ENCODE measurements at places on chromosomes 1 and 21.

DNA sequence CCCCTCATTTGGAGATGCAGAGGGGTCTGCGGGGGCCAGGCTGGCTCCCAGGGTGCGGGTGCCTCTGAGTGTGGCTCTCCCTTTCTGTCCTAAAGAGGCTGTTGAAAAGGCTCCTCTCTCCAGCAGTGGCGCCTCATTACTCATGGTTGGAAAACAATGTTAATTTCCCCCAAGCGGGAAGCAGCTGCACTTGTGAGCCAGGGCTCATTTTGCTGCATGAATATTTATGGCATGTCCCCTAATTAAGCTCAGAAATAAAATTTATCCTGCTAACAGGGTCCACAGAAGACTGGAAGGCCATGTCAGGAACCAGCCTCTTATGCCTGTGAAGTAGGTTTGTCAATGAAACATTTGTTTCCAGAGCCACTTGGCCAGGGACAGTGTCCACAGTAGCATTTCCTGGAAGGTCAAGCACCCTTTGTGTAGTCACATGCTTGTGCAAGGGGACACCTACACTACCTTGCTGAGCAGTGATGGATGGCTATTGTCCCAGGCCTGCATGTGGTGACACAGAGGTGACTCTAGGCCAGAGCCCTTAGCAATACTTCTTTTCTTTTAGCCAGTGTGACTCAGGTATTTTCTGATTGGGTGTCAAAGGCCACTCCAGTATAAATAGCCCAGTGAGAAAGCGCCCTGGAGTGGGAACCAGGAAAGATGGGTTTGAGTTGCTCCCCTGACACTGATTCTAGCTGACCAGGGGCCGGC lies 259.0 kb downstream of the FOXD2 start:
- DNase-seq, result no peak

GRCh38 chr1:3474421-3474820 lies 20.0 kb downstream of the ARHGEF16 start:
- no peak for DNase-seq

- DNase-seq, result peak; percentile 92
These were observed 24.3 kb downstream of the COL6A2 start for GRCh38 chr21:46122237-46122671.

- DNase-seq, result no peak
These were observed 773 bp downstream of the RABIF start for GRCh38 chr1:202888221-202888530.

DNA sequence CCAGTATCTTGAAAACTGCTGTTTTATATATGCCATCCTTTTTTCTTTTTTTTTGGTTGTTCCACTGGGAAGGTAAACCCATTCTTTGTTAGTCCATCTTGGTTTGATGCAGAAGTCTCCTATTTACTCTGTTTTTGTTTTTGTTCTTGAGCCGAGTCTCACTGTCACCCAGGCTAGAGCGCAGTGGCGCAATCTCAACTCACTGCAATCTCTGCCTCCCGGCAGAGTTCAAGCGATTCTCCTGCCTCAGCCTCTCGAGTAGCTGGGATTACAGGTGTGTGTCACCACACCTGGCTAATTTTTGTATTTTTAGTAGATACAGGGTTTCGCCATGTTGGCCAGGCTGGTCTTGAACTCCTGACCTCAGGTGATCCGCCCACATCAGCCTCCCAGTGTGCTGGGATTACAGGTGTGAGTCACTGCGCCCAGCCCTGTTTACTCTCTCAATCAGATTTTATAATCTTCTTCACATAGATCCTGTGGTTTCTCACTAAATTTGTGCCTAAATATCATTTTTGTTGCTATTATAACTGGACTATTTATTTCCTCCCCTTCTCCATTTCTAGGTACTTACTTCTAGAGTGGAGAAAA lies 12.5 kb downstream of the SYF2 start:
- DNase-seq, result no peak

- no peak for DNase-seq
These were observed 33.7 kb downstream of the RASAL2 start for GRCh38 chr1:178127482-178128191.

DNA sequence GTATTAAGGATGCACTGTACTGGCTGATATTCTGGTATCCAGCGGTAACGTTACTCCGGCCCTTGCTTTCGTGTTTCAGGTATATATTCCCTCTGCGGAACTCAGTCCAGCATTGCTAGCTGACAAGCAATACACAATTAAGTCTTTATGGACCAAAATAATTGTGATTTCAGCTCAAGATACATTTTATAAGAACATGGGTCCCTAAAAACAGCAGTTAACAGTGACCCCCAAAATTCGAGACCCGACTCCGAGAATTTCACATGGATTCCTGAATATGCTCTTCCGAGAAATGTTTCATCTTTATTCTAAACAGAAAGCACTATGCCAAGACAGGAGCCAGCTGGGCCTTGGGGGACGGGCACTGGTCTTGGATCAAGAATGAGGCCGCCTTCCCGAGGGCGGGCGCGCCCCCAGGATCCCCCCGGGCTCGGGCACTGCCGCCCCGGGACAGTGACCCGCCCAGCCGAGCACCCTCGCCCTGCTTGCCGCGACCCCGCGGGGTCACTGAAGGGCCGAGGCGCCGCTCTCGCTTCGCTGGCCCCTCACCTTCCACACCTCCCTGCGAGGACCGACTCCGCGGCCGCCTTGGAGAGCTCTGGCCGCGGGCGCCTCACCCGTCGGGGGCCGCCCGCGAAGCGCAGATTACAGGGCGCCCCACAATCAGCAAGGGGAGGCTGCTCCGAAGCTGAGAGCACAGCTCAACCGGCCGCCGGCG lies 610 bp downstream of the SCYL3 start:
- peak; percentile 28 for DNase-seq

DNA sequence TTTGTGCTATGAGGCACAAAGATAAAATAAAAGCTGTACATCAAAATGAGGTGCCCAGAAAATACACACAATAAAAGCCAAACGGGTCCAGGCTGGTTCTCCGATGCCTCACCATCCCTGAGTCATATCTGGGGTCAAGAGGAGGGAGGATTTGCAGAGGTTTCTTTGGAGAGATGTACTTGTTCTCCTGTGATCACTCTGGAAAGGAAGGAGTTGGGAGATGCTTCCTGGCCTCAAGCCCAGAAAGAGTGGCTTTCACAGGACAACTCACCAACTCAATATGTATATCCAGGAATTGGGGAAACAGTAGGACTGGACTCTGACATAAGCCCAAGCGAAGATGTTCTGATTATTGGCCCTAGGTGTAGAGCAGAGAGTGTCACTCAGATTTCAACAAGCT lies 51.9 kb downstream of the DIPK1A start:
- peak; percentile 99 for DNase-seq

DNA sequence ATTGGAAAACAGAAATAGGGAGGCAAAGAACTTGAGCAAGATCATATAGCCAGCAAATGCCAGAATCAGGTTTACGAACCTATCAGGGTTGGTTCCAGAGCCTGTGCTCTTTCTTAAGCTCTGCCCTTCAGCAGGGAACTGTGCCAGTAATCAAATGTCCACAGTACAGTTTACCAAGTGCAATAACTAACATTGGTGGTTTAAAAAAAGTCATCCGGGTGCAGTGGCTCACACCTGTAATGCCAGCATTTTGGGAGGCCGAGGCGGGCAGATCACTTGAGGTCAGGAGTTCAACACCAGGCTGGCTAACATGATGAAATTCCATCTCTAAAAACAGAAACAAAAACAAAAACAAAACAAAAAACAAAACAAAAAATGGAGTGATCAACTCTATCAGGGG lies 182.7 kb downstream of the LMX1A start:
- DNase-seq, result no peak

DNA sequence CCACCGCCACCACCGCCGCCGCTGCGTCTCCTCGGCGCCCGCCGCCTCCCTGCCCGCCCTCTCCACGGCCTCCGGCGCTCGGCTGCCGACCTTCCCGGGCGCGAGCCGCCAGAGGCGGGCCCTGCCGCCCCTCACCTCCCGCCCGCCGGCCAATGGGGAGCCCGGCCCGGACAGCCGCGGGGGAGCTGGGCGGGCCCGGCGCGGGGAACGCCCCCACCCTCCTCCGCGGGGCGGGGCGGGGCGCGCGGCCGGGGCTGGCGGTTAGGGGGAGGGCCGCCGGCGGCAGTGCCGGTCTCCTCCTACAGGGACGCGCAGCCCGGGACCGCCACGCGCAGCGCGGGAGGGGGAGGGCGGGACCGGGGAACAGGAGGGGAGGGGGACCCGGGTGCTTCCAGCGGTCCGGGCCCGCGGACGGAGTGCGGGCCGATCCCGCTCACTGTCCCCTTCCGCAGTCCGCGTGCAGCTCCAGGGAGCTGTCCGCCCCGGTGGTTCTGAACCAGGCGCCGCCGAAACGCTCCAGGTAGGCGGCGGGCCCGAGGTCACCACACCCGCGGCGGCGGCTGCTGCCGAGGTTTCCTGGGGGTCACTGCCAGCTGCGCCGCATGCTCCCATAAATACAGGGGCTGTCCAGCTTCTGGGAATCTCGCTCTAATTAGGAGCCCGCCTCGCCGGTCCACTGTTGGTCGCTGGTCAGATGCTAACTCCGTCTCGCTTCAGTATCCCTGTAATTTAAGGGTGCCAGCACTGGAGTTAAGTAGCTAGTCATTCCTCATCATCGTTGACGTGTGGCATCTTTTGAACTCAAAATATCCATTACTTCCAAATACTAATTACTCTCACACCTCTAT lies at the start of gene PGBD5:
PGBD5 (minus strand) TSS at position 87 of the 848 bp plus-strand sequence. CDS start 404 bp downstream, outside the sequence.
- DNase-seq, result peak; percentile 45

GRCh38 chr21:28522014-28522799 lies 470.5 kb downstream of the LTN1 start:
- DNase-seq, result no peak

GRCh38 chr1:186854102-186854501 lies 25.4 kb downstream of the PLA2G4A start:
- DNase-seq, result no peak

GRCh38 chr1:3676581-3677470 lies 24.5 kb downstream of the TP73 start:
- no peak for DNase-seq

- DNase-seq, result no peak
These were observed 89.2 kb downstream of the ACTL8 start for GRCh38 chr1:17844185-17844826.

GRCh38 chr1:96538883-96539282 lies 182.7 kb upstream of the PTBP2 start:
- no peak for DNase-seq

- DNase-seq, result no peak
These were observed 149.9 kb downstream of the ZNF326 start for GRCh38 chr1:90144820-90145219.

DNA sequence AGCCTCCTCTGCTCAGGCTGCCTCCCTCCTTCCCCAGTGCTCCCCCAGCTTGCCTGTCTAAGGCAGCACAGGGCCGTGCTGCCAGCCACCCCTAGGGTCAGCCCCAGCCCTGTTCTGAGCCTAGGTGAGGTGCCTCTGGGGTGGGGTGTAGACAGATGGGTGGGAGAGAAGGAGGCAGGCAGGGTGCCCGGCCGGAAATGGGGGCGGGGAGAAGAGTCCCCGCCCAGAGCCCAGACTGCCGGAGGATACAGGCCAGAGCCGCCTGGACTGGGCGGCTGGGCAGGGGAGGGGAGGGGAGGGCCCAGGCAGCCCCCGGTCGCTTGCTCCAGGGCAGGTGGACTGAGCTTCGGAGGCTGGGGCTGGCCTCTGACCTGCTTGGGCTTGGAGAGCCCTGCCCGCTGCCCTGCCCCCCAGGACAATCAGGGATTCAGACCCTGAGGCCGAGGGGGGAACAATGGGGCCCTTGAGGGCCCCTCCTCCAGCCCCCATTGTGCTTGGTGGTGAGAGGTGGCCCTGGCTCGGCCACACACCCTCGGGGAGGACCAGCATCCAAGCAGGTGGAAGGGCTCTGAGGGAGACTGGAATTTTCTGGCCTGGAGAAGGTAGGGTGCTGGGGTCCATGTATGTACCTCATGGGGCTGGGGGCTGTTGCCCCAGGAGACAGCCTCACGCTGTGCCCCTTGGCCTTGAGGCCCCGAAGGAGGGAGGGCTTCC lies at the start of gene GJC2:
GJC2 (plus strand) TSS at position 525 of the 714 bp plus-strand sequence. CDS start 7,829 bp downstream, outside the sequence.
- DNase-seq, result no peak

DNA sequence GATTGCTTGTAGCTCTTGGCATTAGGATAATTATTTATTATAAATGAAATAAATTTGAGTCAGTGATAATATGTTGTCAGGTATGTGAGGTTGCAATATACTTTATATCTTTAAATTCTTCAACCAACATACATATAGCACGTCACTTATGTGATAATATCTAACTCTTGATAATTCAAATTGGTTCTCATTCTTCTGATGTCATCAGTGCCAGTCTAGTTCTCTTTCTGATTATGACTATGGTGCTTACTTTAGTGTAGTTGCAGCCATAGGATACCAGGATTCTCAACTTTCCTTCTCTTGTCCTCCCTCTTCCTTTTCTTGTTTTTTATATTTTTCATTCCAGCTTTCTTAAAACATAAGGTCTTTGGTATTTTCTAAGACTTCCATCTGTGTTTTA lies 34.8 kb upstream of the ATP6V1G3 start:
- DNase-seq, result no peak

- DNase-seq, result no peak
These were observed 104.2 kb upstream of the CASZ1 start for GRCh38 chr1:10900691-10901090.

DNA sequence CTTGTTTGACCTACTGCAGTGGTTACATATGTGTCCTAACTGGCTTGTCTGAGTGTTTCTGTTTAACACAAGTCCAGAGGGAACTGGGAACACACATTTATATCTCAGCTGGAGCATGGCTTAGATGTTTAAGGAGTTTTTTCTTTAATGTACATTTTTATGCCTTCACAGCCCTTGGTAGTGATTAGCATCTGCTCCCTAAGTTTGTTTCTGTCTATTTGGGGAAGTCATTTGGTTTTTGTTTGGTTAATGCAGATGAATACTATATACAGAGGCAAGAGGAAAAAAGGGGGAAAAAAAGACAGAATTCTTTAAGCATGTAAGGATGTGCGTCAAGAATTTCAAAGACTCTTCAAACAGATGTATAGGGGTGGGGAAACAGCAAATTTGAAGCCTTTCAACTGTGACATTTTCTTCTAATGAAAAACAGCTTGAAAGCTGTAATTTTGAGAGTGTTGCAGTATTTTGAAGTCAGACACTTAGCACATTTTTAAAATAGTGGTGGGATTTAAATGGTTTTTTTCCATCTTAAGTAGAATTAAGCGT lies 15.4 kb downstream of the MACO1 start:
- DNase-seq, result no peak

DNA sequence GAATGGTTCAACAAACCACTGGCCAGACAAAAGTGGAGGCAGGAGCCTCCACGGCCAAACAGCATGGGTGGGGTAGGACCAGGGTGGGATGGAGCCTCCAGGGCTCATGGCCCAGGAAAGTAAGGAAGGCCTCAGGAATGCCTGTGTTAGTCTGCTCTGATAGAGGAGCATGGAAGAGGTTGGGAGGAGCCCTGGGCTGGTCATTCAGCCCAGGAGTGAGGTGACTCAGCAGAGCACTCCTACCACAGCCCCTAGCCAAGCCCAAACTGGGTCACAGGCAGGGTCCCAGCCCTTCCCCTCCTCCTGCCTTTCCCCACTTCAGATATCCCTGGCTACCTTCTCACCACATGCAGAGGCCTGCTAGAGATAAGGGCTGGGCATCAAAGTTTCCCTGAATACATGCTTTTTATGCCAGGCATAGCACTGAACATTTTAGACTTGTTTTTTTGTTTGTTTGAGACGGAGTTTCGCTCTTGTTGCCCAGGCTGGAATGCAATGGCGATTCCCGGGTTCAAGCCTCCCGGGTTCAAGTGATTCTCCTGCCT lies 3.1 kb upstream of the SHISA4 start:
- peak; percentile 71 for DNase-seq

Measured in HT1080 (cell line).